ENCODE measurements at places on chromosomes 1 and 21.

- DNase-seq, result no peak
These were observed at the start of gene RAB42 for GRCh38 chr1:28591708-28592320. Gene RAB42 (plus strand): TSS chr1:28592265. CDS start chr1:28592512, 247 bp downstream.

- no peak for DNase-seq
These were observed 74.2 kb downstream of the SIK1 start for GRCh38 chr21:43352568-43353281.

GRCh38 chr1:17009706-17010105 lies 2.0 kb downstream of the ATP13A2 start:
- DNase-seq, result no peak

DNA sequence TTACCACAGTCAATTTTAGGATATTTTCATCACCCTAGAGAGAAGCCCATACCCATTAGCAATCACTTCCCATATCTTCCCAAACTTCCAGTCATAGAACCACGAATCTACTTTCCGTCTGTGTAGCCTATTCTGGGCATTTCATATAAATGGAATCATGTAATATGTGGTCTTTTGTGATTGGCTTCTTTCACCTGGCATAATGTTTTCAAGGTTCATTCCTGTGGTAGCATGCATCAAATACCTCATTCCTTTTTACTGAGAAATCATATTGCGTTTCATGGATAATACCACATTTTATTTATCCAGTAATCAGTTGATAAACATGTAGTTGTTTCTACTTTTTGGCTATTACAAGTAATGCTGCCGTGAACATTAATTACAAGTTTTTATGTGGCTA lies 21.5 kb downstream of the DESI2 start:
- DNase-seq, result no peak

DNA sequence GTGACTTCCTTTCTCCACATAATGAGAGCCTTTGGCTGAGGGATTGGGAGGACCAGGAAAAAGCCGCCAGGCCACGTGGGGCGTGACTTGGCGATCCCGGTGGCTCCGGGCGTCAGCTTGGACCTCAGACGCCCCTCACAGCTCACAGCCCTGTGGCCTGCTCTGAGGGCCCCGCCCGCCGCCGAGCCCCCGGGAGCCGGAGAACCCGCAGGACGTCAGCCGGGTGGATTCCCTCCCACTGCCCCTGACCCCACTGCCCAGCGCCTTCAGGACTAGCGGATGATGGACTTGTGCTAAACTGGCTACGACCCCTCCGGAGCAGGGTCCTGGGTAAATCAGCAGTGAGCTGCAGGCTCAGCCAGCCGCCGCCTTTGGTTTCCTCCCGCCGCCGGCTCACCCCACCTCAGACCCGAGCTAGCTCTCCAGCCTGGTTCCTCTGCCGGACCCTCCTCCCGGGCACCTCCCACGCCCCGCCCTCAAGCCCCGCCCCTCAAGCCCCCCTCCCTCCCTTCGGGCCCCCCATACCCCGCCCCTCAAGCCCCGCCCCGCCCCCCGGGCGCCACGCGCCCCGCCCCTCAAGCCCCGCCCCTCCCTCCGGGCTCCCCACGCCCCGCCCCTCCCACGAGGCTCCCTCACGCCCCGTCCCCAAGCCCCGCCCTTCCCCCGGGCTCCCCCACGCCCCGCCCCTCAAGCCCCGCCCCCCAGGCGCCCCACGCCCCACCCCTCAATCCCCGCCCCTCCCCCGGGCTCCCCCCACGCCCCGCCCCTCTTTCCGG lies 10.0 kb upstream of the FAAP20 start:
- no peak for DNase-seq

- DNase-seq, result no peak
These were observed 365.8 kb downstream of the RGS7 start for GRCh38 chr1:240991230-240991629.

DNA sequence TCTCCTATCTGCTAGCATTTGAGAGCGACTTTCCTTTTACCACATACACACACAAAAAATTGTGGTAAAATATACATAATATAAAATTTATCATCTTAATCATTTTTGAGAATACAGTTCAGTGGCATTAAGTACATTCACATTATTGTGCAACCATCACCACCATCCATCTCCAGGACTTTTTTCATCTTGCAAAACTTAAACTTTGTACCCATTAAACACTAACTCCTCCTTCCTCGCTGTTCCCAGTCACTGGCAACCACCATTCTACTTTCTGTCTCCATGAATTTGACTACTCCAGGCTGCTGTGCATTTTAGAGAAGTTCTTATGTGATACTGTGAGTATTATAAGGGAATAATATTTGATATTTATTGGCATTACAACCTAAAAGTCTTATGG lies 181.3 kb downstream of the C1orf21 start:
- DNase-seq, result no peak

DNA sequence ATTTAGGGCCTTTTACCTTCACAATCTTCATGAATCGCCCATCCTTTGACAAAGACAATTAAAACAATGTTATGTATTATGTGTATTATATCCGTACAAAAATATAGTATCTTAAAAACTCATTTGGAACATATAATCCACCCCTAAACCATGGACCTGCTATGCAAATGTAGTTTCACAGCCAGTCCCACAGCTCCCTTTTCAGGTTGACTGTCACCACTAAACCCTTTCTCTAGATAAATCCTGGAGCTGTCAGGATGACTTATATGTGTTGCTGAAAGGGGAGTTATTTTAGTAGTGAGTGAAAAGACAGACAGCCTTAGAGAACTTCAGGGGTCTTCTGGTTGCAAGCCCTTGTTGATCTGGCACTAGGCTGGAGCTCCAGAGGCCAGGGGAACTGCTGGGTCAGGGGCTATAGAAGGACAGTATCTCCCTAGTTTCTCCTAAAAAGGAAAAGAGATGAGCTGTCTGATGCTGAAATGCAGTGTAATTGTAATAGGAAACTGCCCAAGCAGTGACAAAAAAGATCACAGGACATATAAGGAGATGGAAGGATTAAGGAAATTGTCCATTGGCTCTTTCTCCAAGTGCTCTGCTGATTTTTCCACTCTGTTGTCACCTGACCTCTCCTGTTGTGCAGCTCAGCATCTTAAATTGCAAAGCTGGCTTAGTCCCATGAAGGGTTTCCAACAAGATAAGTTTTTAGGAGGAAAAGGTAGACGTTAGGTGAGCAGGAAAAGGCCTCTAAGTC lies 127.7 kb downstream of the S1PR1 start:
- DNase-seq, result no peak

GRCh38 chr1:235637756-235638534 lies 11.6 kb downstream of the GNG4 start:
- DNase-seq, result no peak
